ENCODE measurements at places on chromosomes 6 and 20.

DNA sequence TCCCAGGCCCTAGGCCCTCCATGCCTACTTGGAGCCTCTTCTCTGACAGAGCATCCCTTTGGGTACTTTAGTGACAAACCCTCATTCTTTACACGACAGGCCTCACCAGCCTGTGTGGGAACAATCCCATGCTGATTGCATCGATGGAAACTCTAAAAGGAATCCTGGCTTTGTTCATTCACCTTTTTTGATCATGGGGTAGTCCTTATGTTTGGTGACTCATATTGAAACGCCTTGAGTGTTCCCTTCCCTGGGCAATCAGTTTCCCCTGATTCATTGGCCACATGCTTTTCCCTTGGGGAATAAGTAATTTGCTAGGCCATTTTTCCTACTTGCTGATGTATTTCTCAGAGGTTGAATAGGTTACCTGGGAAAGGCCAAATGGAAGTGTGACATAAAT, 14.7 kb upstream of the TNFAIP3 start:
- DNase-seq = no peak

GRCh38 chr6:35092362-35093117, 48.6 kb downstream of the TCP11 start:
- DNase-seq = no peak

DNA sequence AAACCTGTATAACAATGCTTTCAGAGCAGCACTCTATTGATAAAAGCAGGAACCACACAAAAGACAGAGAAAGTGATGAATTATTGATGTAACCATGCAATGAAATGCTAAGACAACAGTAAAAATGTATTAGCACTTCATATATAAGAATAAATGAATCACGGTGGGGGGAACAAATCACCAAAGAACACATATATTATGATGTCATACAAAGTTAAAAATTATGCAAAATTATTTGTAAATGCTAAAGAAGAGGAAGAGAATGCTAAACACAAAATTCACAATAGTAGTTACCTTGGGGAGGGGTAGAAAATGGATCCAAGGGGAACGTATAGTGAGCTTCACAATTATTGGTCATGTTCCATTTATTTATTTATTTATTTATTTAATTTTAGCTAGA, 133.9 kb downstream of the KIF13A start:
- DNase-seq = no peak

GRCh38 chr6:140445474-140446004, 1071.1 kb upstream of the CITED2 start:
- no peak for DNase-seq

DNA sequence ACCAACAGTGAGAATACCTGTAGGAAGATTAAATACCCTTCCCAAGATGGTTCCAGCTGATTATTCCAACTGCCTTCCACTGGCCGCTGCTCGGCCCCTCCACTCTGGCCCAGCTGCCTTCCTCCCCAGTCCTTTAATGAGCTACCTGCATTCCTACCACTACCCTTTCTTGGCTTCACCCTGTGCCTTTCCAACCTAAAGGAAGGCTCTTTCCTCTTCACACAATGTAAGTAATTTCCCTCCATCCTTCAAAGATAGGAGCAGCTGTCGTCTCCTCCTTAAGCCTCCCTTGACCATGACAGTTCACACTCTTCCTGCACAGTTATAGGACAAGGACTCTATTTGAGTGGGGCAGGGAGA, 16.2 kb upstream of the SNX9 start:
- no peak for DNase-seq

DNA sequence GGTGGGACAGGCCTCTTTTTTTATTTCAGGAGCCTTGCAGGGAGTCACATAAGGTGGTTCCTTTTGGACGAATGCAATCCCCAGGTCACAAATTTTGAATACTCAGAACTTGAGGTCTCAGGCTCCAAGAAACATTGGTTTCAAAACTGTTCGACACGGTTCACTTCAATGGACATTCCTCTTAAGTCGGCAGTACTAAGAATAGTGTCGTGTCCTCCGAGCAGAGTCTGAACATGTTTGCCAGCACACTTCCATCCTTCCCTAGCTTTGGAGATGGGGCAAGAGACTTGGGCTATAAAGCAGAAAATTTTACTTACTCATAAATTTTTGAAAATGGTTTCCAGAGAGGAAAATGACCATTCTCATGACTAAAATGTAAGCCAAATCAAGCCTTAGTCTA, 265.4 kb downstream of the THBS2 start:
- DNase-seq = no peak

- no peak for DNase-seq
These were observed 31.8 kb upstream of the ELMO2 start for GRCh38 chr20:46438156-46438750.

GRCh38 chr6:56534680-56535419, 107.8 kb downstream of the DST start:
- DNase-seq = no peak

DNA sequence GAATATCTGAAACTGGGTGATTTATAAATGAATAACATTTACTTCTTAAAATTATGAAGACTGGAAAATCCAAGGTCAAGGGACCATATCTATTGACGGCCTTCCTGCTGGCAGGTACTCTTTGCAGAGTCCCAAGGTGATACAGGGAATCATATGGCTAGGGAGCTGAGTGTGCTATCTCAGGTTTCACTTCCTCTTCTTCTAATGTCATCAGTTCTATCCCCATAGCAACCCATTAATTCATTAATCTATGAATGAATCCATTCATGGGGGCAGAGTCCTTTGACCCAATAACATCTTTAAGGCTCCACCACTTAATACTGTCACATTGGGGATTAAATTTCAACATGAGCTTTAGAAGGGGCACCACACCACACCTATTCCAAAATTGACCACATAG, 772.0 kb downstream of the HACE1 start:
- DNase-seq = no peak

DNA sequence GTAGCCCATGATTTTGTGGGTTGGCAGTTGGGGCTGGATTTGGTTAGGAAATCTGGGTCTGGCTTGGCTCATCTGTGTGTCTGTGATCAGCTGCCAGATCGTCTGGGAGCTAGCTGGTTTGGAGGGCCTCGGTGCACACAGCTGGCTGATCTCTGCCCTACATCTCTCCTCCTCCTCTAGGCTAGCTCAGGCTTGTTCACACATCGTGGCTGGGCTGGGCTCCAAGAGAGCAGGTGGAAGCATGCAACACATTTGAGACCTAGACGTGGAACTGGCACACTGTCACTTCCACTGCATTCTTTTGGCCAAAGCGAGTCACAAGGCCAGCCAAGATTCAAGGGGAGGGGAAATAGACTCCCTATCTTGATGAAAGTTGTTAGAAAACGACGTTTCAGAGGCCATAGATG, 15.9 kb downstream of the NDUFAF5 start:
- DNase-seq = peak; percentile 96

DNA sequence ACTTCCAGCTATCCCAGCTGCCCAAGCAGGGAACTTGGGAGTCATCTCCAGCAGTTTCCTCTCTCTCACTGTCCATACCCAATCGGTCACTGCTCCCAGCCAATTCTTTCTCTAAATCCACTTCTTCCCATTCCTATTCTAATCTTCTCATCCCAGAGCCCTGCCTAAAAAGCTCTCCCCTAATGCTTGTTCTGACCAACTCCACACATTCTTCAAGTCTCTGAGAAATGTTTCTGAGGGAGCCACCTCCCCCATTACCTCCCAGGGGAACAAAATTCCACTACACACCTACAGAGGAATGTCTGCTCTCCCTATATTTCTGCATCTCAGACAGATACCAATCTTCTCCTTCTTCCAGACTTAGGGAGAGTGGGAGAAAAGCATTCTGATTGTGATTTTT, 14.0 kb downstream of the SLC17A4 start:
- DNase-seq = no peak

DNA sequence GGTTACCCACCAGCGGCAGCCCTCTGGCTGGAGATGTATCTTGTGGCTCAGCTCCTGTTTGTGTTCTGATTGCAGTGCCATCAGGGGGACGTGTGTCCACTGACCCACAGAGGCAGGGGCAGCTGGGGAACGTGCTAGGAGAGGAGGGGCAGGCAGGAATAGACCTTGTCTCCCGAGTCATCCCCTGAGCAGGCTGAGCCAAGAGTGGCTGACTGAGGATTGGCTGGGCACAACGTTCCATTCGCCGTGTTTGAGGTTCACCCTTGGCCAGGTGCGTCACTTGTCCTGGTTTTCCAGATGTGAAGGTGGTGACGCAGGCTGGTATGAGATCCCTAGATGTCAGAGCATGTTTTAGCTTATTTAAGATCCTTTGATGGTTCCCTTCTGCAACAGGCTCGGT, 57.7 kb downstream of the ADNP start:
- DNase-seq = no peak

GRCh38 chr6:152503546-152503945, 133.6 kb downstream of the SYNE1 start:
- no peak for DNase-seq

- no peak for DNase-seq
These were observed 57.5 kb downstream of the MKKS start for GRCh38 chr20:10376270-10377075.

- no peak for DNase-seq
These were observed 256.4 kb upstream of the MARCKS start for GRCh38 chr6:113600551-113601339.

DNA sequence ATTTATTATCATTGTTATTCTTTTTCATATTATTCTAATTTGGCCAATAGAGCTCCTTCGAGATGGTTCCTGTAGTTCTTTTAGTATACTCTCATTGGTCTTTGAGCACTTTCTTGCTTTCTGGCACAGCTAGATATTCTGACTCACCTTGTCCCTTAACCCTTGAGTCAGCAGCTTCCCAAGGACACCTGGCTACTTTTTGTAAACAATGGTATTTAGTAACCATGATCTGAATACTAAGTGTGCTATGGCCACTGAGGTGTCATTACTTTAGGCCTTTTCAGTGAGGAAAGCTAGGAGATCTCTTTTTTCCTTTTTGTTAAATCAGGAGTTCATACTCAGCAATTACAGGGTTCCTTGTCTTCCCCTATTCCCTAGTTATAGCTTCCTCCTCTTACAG, 126.5 kb upstream of the CITED2 start:
- no peak for DNase-seq

DNA sequence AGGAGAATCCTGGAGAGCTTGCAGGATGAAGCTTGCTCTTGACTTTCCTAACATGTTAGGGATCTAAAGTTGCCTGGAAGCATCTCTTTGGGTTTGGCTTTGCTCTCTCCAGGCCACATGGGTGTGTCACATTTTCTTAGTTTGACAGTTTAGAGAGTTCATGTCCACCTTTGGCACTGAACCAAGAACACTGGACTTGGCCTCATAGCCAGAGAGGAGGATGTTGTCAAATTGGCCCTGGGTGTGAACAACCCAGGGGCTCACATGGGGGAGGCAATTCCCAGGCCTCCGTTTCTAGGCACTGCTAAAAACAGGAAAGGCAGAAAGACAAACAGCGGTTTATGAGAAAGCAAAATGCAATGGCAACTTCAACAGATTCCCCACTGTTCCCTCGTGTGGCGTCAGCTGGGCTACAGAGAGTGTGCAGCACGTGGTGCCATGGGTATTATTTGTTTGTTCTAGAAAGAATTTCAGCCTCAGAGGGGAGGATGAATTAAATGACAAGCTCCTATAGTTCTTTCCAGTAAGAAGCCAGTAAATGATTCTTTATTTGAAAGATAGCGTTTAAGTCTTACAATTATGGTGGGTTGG, 93.9 kb downstream of the CLIC5 start:
- no peak for DNase-seq

- DNase-seq = no peak
These were observed 140.8 kb downstream of the ZFAND3 start for GRCh38 chr6:37960139-37960935.

DNA sequence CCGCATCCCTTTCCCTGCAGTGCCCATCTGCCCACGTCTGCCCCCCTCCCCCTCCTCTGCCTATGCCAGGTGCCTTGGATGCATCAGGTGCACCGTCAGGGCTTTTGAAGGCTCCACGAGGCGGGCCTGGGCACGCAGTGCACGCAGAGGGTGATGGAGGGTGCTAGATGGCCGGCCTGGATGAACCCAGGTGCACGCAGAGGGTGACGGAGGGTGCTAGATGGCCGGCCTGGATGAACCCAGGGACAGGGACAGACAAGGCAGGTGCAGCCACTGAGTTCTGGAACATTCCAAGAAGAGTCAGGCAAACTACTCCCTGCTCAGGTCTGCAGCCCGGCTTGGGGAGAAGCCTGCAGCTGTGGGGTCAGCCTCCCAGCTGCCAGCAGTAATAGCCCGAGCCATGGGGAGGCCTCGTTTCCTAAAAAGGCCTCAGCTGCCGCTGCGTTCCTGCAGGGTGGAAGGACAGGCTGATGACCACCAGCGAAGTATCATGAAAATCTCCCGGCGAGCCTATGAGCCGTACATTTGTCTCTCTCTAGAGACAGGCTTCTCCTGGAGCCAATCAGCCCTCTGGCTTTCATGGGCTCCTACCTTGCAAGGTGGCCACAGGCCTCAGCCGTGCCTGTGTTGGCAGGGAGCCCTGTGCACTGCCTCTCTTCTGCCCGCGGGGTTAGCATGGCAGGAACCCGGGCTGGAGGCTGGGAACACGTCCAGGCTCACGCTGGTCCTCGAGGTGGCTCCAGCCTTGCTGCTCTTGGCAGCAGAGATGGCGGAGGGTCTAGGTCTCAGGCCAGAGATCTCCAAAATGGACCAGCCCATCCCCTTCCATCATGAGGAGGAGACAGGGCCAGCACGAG, 29.6 kb downstream of the NTSR1 start:
- peak; percentile 30 for DNase-seq
